ENCODE measurements at places on chromosomes 2 and 18. TPM values are rescaled to one million over a fixed set of nuclear protein-coding genes. Genes with fewer than 3 reads are reported as not detected.

DNA sequence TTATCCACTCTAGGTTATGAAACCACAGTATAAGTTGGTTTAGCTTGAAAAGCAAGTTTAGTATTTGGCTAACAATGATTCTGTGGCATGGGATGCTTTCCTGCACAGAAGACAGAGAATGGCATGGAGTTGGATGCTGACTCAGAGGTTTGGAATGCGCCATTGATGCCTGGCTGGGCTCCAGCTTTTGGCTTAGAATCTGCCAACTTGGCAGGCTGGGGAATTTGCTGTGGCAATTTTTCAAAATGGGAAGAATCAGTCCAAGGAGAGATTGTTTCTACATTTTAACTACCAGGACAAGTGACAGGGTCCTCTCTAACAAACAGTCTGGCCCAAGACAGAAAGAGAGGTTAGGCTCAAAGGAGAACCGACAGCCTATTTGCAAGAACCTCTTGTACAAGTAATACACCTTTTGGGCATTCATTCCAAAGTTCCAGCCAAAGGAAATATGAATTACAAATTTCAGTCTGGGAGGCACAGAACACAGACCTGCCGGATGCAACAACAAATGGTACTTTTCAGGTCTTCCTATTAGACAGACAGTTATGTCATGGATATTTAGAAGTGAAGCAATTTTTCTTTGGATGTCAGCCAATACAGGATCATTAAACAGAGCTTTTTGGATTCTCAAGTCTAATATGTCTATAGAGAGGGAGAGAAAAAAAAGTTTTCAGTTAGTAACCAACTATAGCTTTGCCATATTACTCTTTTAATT is 1027.7 kb downstream of the TMEM182 start:
- peak; percentile 21 for DNase-seq

DNA sequence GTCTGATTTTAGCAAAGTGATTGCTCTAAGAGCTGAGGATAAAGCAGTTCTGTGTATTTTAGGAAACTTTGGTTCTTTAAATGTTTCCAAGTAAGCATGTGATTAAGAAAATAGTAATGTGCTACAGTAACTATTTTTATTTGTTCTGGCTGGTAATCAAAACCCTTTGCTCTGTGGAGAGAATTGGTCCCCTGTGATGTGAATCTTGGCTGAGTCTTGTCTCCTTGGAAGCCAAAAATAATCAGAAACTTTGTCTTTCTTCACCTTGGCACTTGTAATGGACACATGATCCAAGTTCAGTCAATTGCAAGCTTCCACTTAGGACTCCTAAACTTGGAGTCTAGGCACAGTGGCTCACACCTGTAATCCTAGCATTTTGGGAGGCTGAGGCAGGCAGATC is 422.7 kb upstream of the CDH20 start:
- DNase-seq: no peak

- no peak for DNase-seq
Measured at GRCh38 chr2:39027421-39027820, 93.4 kb downstream of the SOS1 start.

DNA sequence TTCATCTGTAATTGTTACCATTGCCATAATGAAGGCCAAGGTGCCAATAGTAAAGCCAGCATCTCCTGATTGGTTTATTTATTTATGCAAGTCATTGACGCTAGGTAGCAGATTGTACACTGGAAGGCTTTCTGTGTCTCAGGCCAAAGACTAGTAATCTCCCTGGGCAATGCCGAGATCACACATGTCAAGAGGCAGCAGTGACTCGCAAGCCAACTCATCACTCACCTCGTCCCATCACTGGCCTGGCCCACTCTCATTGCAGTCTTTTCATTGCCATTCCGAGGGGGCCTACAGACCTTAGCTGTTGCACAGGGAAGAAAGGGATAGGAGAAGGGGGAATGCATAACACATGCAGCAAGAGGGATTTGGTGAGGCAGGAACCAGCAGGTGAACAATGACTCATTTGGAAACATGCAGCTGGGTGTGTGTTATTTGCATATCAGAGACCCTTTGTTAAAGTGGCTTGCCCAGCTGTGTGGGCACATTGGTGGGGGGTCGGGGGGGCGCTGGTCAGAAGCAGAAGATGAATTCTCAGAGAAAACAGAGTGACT is 448.7 kb upstream of the HNRNPA3 start:
- DNase-seq: no peak

GRCh38 chr2:174985614-174986013 is 19.6 kb downstream of the CHN1 start:
- no peak for DNase-seq

DNA sequence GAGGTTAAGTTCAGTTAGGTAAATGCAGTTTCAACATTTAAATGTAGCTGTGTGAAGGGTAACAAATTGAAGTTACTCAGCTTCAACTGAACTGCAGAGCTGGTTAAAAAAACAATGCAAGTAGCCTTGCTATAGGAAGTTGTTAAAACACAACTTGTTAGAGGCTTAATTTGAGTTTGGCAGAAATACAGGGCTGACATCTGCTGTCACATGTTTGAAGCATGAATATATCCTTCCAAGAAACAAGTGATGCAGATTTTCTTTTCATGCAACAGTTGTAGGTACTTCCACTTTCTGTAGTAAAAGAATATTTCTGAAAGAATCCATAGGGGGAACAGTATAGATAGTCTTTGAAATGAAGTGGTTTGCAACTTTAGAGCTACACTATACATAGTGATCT is 208.7 kb upstream of the RASGRP3 start:
- DNase-seq: no peak

GRCh38 chr2:12556762-12557161 is 160.0 kb upstream of the TRIB2 start:
- no peak for DNase-seq

DNA sequence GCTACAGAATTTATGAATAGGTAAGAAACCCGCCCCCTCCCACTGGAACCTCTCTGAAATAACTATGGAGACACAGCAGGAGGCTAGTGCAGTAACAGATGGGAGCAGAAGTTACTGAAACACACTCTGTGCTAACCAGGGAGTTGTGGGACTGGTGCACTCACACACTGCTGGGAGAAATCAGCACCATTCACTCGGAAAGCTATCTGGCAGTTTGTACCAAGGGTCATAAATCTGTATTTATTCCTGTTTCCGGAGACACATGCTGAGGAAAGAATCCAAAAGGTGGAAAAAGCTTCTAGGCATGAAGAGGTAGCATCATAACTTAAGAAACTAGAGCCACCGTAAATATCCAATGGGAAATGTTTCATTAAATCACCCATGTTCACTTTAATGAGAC is 39.9 kb downstream of the TGFA start:
- DNase-seq: peak; percentile 85

DNA sequence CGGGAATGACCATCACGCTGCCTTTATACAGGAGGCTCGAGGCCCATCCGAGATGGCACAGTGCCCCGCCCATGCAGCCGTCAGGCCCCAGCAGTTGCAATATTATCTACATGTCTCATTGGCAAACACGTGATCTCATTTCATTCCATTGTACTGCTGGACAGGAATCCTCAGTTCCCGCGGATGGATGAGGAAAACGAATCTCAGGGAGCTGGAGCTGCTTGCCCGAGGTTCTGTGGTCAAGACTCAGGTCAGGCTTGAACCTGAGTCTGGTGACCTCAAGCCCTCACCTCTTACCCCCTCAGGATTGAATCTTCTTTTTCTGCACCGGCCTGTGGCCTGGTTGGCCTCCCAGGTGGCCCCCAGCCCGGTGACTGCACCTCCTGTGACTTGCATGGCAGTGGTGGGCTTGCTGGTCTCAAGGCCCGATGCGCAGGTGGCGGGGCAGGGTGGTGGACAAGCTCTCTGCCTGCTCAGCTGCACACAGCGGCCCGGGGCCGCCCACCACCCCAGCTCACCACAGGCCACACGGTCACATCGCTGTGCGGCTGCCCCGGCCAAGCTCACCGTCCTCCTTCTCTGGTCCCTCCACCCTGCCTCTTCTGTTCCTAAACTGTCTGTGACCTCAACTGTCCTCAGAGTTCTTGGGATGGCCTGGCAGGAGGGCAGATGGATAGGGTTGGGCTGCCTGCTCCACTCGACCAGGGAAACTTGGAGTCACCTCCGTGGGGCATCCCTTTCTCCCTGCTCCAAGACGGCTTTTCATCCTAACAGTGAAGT is 52.0 kb upstream of the HS6ST1 start:
- no peak for DNase-seq

Gene GPR39
- polyA plus RNA-seq: 4.1 TPM

Gene CYP26B1
- polyA plus RNA-seq: 11.2 TPM

Gene DNAH6
- 0.82 TPM for polyA plus RNA-seq

Gene RTKN
- polyA plus RNA-seq: 82.4 TPM

Gene SGPP2
- polyA plus RNA-seq: 19.3 TPM

Gene PSD4
- 14.1 TPM for polyA plus RNA-seq

Gene ID2
- 290 TPM for polyA plus RNA-seq

Data from renal pelvis (tissue), 12 donors.